RCC 7860 (cell line): ENCODE measurements at places on chromosomes 11 and 22.

DNA sequence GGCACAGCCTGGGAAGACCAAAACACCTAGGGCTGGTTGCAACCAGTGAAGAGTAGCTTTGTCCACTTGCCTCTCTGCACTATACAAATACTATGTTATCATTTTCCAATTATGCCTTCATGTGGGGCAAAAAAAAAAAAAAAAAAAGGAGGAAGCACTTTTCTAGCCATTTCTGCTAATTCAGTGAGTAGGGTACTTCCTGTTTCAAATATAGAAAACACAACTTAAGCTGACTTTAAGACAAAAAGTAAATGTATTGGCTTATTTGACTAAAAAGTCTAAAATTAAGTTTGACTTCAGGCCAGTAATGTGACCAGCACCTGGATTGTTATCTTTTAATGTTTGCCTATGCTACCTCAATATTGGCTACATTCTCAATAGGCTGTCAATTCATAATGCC is 15.3 kb downstream of the CCDC73 start:
- no peak for DNase-seq

DNA sequence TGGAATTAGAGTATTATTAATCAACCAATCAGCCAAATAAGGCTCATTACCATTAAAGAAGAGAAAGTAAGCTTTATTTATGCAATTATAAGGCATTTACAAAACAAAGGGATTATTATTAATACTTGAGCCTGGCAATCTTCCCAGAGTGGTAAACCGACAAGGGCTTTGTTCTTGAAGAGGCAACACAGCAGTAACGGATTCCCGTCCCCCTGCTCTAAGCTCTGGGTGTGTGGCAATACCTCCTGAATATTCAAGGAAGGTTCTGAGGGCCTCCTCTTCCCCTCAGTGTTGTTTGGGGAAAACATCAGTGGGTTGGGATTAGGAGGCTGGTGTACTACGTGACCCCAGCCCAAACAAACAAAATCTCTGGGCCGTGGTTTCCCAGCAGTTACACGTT is 176.5 kb downstream of the TENM4 start:
- DNase-seq: no peak

DNA sequence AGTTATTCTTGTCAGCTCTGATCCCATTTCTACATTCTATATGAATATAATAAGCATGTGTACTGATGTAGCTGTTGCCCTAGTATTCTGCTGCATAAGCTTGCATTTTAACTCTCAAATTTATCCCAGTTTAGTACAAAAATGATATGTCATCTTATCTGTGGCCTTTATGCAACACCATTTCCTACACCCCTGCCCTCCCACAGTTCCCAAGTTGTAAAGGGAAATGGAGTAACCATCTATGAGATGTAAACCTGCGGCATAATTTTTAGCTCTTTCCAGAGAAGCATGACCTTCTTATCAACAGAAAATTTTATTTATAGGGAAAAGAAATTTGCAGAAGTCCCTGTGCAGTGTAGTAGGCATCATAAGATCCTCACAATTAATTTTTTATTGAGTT is 18.9 kb upstream of the CARD18 start:
- no peak for DNase-seq

- DNase-seq: no peak
Measured at GRCh38 chr11:106152824-106153223, 75.4 kb downstream of the AASDHPPT start.

- DNase-seq: no peak
Measured at GRCh38 chr11:92245700-92246271, 21.2 kb downstream of the FAT3 start.

- no peak for DNase-seq
Measured at GRCh38 chr11:78810559-78811009, 235.9 kb upstream of the NARS2 start.

DNA sequence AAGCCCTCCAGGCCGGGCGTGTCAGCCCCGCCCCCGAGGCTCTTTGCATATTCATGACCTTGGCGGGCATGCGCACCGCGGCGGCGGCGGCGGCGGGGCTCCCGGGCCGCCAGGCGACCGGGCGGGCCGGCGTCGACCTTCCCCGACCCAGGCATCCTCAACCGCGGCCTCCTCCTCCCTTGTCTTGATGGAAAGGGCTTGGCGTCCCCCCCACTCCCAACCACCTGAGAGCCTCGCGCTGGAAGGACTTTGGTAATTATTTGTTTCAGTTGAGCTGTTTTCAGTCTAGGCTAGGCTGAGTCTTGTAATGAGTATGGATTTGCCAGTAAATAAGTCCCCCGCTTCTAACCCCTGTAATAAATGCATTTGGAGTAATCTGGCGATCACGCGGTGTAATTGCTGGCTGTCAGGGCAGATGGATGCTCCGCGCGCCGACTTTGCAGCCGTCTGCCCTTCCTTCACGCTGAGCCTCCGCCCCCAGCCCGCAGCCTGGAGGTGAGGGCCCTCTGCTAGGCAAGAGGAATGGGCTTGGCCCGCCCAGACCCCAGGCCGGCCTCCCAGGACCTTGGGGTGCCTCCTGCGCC is 25.2 kb downstream of the FLRT1 start:
- DNase-seq: no peak

DNA sequence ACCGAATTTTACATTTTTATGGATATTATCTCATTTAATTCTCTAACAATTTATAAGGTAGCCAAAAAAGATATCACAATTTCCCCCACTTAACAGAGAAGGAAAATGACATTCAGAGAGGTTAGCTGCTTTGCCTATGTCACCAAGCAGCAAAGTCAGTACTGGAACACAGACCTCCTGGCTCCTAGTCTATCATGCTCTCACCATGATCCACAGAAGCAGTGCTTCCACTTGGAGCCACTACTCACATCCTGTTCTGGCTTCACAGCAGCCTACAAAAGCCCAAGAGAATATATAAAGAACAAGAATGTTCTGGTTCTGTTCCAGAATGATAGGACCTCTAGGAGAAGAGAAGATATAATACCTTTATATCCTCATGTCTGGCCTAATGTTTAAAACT is 59.5 kb upstream of the SCUBE2 start:
- DNase-seq: no peak

- no peak for DNase-seq
Measured at GRCh38 chr22:20052309-20053259, 27.5 kb upstream of the DGCR8 start.

DNA sequence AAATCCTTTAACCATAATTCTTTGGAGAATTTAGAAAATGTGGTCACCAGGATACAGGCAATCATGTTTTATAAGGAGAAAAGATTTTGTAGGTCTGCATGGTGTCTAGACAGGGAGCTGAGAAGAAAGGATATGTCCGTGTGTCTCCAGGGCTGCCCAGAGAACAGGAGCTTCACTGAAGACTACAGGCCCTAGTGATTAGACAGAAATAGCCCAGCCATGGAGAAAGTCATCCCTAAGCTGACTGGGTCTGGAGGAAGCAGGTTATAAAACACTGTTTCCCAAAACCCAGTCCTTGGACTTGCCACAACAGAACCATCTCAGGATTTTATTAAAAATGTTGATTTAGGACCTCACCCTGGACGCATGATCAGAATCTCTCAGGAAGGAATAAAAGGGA is 84.4 kb downstream of the GALNT18 start:
- no peak for DNase-seq

GRCh38 chr11:24932110-24933000 is 435.5 kb downstream of the LUZP2 start:
- no peak for DNase-seq

- DNase-seq: no peak
Measured at GRCh38 chr11:134561331-134561720, 149.3 kb upstream of the B3GAT1 start.

- DNase-seq: no peak
Measured at GRCh38 chr11:12174477-12175143, 64.2 kb downstream of the MICAL2 start.

GRCh38 chr11:82899186-82899820 is 927 bp downstream of the PRCP start:
- DNase-seq: no peak

DNA sequence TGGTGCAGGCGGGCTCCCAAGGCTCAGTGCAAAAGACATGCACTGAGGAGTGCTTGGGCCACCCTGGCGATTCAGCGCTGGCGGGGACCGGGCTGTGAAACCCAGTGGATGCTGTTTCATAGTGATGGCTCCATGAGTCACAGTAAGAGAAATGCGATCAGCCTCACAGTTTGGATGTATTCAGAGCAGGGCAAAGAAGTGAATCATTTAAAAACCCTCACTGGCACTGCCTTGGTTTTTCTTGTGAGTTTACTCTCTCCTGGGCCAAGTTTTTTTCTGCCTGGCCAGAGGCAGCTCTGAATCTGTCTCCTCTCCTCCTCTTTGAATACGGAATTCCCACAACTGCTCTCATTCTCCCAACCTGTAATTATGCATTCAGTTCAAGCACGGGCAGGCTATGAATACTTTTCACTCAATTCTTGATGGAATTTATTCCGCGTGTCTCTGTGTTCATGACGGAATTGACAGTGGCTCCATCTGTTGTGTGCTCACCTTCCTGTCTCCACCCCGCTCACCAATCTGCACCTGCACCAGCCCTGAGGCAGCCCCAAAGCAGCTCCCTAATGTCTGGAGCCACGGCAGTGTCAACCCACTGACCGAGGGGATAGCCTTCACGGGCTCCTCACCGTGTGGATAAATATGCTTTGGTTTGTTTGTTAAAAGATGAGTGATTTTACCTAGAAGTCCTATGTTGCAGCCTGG is 14.9 kb downstream of the ADAMTS8 start:
- DNase-seq: peak; percentile 78

- no peak for DNase-seq
Measured at GRCh38 chr11:75241906-75242644, 1.5 kb downstream of the TPBGL start.

GRCh38 chr11:71562120-71562519 is 3.2 kb upstream of the KRTAP5-10 start:
- DNase-seq: no peak

- DNase-seq: no peak
Measured at GRCh38 chr22:48585916-48586798, 1241.5 kb downstream of the BRD1 start.

DNA sequence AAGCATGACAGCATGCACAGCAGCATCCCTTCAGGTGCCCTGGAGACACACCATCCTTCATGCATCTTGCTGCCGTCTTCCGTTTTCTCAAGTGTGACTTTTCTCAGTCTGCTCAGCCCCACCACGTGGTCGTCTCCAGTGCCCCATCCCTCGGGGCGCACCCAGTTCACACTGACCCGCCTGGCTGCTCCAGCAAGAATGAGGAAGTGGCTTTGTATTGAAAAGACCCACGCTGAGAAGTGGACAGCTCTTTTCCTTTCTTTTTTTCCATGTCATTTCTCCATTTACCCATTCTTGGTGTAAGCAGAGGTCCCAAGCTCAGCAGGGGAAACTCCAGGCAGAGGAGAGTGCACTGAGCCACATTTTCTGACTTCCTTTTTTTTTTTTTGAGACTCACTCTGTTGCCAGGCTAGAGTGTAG is 14.5 kb downstream of the SERPINH1 start:
- peak; percentile 46 for DNase-seq

- DNase-seq: no peak
Measured at GRCh38 chr22:28438183-28438768, 241.4 kb downstream of the TTC28 start.

GRCh38 chr11:66727282-66728037 is 1.6 kb downstream of the SPTBN2 start:
- no peak for DNase-seq

DNA sequence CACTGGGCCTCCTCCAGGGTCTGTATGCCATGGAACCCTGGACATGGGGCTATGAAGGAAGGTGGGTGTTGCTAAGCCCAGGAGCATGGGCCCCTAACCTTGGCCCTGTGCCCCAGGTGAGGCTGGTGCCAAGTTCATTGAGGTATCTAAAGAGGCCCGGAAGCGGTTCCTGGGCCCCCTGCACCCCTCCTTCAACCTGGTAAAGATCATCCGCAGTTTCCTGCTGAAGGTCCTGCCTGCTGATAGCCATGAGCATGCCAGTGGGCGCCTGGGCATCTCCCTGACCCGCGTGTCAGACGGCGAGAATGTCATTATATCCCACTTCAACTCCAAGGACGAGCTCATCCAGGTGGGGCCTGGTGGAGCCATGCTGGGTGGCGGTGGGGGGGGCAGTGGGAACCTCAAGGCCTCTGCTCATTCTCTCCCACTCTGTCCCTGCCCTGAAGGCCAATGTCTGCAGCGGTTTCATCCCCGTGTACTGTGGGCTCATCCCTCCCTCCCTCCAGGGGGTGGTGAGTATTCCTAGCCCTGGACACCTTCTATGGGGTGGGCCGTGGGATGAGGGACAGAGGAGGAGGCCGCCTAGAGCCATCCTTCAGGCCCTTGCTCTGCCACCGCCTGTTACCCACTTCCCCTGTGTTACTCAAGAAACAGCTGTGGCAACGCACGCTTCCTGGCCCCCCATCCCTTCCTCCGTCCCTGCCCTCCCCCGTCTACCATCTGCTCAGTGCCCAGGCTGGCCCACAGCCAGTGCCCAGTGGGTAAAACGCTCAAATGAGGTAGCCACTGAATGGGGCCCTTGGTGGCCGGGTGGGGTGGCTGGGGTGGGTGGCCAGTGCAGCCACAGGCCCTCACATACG is 3.0 kb downstream of the PNPLA2 start:
- no peak for DNase-seq

DNA sequence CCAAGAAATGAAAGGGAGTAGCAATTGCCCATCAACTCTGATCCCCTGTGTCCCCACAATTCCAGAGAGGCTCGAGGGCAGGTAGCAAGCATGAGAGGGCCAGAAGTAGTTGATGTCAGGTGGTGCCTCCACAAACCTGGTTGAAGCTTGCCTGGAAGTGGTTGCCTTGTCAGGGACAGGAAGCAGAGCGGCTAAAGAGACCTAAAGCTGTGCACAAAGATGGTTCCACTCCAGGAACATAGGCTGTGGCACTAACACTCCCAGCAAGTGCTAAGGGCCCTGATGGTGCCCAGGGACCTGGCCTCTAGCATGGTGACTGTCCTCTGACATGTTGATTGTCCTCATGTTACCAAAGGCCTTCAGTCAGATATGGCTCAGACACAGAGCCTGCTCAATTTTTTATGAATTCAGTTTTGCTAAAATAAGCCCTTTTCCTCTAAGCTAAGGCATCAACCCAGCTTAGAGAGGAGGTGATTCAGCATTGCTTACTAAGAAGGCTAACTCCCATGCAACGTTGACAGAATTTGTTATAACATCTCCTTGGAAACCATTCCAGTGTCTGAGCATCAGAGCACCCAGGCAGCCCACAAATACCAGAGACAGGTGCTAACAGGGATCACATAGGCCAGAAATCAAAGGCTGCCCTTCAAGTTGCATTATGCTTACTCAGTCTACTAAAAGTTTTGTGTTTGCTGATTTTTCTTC is 196.3 kb upstream of the ARHGAP20 start:
- peak; percentile 52 for DNase-seq

DNA sequence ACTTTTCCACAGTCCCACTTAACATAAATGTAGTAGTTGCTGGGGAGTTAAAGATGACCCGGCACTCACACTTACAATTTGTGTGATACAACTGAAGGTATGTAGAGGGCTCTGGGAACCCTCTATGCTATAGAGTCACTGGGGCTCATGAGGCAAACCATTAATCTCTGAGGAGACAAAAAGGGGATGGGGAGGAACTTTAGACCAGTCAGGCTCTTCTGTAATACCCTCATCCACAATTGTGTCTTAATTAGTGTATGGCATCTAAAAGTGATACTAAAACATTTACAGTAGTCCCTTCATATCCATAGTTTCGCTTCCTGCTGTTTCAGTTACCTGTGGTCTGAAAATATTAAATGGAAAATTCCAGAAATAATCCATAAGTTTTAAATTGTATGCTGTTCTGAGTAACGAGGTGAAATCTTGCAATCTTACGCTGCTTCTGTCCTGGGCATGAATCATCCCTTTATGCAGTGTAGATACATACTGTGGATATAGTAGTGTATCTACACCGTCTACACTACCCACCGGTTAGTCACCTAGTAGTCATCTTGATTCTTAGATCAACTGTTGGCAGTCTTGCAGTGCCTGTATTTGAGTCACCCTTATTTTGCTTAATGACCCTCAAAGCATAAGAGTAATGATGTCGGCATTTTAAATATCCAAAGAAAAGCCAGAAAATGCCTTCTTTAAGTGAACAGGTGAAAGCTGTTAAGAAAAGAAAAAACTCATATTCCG is 12.2 kb downstream of the CBL start:
- DNase-seq: peak; percentile 95
